ENCODE measurements at places on chromosomes 1 and 21.

GRCh38 chr1:199396456-199396855, 631.1 kb upstream of the NR5A2 start:
- no peak for DNase-seq

- no peak for DNase-seq
Observed at GRCh38 chr1:159917533-159918351, 7.6 kb downstream of the TAGLN2 start.

GRCh38 chr1:230682882-230683610, 30.9 kb downstream of the AGT start:
- DNase-seq, result no peak

- peak; percentile 51 for DNase-seq
Observed at GRCh38 chr21:43916691-43917514, 51.9 kb downstream of the AGPAT3 start.

DNA sequence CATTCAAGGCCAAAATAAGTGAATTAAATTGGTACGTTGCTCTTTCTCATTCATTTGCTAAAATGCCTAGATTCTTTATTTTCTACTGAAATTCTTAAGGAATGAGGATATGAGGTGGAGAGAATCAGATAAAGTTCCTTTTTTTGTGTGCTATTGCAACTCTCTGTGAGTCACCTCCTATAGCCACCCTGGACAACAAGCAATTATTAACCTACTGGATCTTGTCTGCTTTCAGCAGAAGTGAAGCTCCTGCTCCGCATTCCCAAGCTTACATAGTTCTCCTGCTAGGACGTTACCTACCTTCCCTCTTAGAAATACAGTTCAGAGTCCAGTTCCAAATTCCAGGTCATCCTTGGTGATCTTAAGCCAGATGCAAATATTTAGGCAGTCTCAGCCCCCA, 4.8 kb upstream of the KCNJ6 start:
- no peak for DNase-seq

DNA sequence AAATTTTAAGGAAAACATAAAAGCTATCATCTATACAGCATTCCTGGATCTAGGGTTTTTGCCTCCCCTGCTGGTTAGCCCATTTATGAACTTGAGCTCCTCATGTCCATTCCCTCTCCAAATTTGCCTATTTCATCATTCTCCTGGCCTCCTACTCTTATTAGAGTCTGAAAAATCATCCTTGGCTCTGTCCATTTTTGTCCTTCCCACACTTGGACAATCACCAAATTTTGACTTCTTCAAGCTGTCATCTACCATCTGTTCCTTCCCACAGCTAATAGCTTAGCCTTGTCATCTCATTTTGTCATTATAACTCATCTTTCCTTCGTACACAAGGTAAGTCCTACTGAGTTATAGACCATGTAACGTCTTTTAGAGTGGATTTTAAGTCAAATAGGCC, 2.2 kb upstream of the HENMT1 start:
- no peak for DNase-seq

DNA sequence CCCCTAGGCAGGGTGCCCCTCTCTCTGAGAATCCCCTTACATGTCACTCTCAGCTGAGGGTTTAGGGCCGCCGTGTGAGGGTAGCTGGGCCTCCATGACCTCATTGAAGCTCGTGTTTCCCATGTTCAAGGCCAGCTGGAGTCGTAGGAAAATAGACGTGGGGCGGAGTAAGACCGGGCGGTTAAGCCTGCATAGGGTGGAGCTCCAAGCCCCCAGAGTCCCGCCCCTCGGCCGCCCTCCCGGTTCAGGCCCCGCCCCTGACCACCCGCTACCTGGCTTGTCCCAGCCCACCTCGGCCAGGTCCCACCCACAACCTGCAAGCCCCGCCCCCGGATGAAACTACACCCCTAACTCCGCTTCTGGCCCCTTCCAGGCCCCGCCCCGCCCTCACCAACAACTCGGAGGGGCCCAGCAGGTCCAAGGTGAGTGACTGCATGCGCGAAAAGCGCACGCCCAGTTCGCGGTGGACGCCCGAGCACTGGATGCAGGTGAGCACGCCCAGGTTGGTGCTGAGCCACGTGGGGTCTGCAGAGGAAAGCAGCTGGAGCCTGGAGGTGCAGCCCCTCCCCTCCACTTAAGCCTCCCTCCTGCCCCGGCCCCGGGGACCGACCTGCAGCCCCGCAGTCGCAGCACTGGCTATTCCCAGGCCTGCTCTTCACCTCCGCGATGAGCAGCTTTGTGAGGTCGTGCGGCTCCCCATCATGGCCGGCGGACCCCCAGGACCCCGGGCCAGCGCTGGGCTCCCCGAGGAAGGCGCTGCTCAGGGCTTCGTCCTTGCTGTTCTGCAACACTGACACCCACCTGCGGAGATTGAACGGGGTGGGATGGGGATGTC, 12.2 kb upstream of the TCEA3 start:
- peak; percentile 26 for DNase-seq

GRCh38 chr1:201559679-201560162, 20.8 kb downstream of the NAV1 start:
- DNase-seq, result peak; percentile 59

- no peak for DNase-seq
Observed at GRCh38 chr1:158932171-158932570, 819 bp downstream of the PYHIN1 start.

DNA sequence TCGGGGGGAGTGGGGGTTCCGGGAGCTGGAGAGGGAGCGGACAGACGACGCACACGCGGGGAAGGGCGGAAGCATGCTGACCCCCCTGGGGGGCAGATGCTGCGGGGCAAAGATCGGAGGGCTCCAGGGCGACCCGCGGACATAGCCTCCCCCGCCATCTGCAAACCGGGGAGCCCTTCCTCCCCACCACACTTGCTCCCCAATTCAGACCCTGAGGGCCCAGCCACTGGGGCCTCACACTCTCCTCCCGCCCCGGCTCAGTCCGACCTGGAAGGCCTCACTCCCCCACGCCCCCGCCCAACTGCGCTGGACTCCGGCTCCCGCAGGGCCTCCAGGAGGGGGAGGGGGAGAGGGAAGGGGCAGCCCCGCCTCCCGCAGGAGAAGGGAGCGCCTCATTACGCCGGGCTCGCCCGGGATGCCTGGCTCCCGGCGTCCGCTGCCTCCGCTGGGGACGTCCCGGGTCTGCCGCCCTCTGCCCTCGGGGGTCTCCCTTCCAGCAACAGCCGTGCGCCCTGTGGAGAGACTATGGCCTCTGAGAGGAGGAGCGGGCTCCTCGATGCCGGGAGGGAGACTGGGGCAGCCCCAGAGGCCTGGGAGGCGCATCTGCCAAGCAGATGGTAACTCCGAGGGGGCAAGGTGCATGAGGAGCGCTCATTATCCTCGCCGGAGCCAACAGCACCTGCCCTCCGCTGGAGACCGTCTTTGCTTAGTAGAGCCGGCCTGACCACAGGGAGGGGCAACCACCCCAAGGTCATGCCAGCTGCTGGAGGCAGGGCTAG, 636 bp upstream of the CAMK2N1 start:
- no peak for DNase-seq

GRCh38 chr1:32380057-32380456, 14.2 kb downstream of the BSDC1 start:
- no peak for DNase-seq

- no peak for DNase-seq
Observed at GRCh38 chr1:7432102-7432899, 338.8 kb upstream of the VAMP3 start.

DNA sequence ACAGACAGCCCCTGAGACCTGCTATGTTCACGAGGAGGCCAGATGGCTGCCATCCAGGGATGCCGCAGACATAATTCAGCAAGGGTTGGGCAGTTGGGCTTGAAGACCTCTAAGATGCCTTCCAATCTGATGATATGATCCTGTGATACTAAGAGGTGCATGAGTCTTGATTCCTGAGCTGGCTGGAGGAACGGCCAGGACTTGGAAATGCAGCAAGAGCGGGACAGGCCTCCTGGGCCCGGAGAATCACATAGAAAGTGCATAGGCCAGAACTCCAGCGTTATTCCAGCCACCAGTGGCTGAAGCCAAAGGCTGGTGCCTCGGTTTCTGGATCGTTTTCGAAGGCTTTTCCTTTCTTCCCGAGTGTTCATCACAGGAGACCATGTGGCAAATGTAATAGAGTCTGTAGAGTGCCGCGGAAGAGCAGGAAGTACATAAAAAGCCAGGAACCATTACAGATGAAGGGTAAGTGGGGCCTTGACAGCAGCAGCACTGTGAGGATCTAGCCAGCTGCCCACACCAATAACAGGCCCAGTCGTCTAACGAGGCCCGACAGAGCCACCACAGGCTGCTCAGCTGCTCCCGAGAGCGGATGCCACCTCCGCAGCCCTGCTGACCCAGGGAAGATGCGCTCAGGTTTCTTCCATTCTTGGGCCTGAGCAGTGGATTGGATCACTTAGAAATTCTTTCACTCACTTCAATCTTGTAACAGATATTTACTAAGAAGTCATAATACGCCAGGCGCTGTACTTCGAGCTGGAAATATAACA, 14.0 kb upstream of the LHX4 start:
- DNase-seq, result no peak

- DNase-seq, result no peak
Observed at GRCh38 chr1:63674238-63674864, 81.1 kb downstream of the PGM1 start.

- DNase-seq, result peak; percentile 76
Observed at GRCh38 chr1:27296773-27297291, 25.1 kb upstream of the TMEM222 start.

DNA sequence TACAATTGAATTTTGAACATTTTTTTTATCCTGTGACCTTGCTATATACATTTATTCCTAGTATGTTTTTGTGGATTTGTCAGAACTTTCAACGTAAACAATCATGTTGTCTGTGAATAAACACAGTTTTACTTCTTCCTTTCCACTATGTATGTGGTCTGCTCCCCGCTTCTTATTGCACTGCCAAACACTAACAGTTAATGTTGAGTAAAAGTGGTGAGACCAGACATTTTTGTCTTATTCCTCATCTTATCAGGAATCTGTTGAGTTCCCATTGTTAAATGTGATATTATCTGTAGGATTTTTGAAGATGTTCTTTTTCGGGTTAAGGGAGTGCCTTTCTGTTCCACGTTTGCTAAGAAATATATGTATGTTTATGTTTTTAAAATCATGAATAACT, 45.9 kb downstream of the CAMSAP2 start:
- no peak for DNase-seq

DNA sequence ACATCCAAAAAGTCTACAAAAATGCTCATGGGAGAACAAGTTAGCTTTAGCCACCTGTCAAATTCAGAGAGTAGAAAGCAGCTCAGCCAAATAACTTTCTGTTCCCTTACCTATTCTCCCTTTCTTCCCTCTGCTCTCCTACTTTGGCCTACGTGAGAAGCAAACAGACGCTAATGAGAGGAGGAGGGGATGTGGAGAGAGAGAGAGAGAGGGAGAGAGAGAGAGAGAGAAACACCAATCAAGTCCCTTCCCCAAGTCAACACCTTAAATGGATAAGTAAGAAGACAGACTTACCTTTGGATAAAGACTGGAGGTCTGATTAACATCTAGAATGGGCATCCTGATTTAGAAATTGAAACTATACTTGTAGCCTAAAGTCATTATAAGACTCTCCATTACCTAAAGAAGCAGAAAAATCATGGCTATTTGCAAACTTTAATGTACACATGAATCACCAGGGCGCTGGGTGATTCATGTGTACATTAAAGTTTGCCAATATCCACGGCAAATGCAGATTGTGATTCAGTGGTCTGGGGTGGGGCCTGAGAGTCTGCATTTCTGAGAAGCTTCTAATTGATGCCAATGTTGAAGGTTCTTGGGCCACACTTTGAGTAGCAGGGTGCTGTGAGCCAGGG, 13.1 kb upstream of the DUSP12 start:
- no peak for DNase-seq

DNA sequence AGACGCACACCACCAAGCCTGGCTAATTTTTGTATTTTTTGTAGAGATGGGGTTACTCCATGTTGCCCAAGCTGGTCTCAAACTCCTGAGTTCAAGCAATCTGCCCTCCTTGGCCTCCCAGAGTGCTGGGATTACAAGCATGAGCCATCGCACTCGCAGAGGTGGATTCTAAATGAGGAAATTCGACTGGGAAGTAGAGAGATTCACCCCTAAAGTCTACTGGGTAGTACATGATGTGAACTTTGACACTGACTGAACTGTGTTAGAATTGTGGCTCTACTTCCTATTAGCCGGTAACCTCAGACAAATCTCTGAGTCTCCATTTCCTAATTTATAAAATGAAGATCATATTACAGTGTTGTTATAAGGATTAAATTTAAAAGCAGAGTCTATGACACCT, 276.0 kb upstream of the NR5A2 start:
- DNase-seq, result no peak

Measured in stimulated activated CD4-positive, alpha-beta T cell treated with anti-CD3 and anti-CD28 coated beads, Interleukin-12 subunit alpha, Interleukin-12 subunit beta, amount 100 ng/mL, for 4 hours (primary cell).